ENCODE measurements at places on chromosomes 7 and 10.

DNA sequence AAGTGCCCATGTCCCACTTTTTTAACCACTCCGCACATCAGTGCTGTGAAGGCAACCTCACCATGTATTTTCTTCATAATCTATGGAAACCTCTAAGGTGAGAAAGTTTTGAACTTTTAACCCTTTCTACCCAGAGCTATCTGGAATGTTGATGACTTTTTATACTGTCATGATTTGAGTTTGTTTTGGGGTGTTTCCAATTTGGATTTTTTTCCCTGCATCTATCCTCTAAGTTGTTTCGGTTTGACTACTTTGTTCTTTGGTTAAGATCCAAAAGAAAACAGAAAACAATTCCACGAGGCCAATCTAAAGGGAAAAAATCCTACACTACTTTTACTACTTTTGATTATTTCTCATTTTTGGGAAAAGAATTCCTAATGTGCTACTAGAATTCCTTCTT is 279.7 kb downstream of the USP6NL start:
- no peak for DNase-seq

DNA sequence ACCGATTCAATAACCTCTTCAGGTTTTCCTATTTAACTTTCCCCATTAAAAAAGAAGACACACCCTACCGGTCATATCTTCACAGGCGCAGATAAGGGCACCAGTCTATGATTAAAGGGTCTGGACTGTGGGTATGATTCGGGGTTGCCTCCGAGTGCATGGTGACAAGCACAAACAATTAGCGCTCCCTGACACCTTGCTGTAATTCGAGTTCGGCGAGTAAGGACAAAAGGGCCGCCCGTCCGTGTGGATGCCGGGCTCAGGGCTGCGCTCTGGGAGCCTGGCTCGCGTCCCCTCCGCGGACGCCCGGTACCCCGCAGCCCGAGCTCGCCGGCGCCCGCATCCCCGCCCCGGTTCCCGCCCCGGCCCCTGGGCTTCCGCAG is 111.9 kb upstream of the RHEB start:
- DNase-seq = peak; percentile 39

DNA sequence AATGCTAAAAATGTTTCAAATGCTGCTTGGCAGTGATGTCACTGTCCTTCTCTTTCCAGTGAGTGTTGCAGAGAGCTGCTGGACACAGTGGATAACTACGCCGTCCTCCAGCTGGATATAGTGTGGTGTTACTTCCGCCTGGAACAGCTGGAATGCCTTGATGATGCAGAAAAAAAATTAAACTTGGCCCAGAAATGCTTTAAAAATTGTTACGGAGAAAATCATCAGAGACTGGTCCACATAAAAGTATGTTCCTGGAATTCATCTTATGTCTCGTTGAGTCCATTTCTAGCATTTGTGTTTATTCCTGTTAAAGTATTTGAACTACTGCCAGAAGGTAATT is 25.2 kb downstream of the NUB1 start:
- no peak for DNase-seq

DNA sequence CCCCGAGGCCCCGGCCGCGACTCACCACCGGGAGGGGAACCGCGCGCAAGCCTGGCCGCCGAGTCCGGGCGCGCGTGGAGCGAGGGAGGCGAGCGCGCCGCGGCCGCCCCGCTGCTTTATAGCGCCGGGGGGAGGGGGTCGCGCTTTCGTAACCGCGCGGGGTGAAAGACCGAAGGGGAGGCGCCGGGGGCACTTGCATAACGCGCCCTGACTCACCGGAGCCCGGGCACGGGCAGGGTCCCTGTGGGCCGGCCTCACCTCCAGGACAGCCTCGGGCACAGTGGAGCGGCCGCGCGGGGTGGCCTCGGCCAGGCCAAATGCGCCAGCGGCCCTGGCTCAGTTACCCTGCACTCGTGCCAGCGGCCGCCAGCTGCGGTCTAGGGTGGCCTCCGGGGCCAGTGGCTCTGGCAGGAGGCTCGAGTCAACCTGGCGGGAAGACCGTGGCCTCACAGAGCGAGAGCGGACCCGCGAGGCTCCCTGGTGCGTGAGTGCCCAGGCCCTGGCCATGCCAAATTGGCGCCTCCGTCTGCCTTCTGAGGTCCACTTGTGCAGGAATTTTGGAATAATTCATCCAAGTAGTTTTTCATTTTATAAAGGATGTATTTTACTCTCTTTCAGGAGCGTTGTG is at the start of gene RBP4:
RBP4 (minus strand) TSS at position 90 of the 628 bp plus-strand sequence. CDS start 207 bp downstream, outside the sequence.
- no peak for DNase-seq
